ENCODE measurements at places on chromosomes 13 and 19.

- DNase-seq = no peak
Observed at GRCh38 chr19:42480335-42481095, 37.8 kb upstream of the CXCL17 start.

DNA sequence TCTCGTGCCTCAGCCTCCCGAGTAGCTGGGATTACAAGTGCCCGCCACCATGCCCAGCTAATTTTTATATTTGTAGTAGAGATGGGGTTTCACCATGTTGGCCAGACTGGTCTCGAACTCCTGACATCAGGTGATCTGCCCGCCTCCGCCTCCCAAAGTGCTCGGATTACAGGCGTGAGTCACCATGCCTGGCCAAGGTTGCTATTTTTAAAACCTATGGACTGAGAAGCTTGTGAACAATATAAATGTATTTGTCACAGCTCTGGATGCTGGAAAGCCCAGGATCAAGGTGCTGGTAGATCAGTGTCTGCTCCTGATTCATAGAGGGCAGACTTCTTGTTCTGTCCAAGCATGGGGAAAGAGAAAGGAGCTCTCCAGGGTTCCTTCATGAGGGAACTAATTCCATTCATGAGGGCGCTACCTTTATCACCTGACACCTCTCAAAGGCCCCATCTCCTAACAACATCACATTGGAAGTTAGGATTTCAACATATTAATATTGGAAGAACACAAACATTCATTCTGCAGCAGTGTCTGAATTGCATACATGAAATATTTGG lies 16.1 kb downstream of the CARD8 start:
- DNase-seq = no peak

- DNase-seq = no peak
Observed at GRCh38 chr19:34448191-34448590, 20.0 kb downstream of the UBA2 start.

DNA sequence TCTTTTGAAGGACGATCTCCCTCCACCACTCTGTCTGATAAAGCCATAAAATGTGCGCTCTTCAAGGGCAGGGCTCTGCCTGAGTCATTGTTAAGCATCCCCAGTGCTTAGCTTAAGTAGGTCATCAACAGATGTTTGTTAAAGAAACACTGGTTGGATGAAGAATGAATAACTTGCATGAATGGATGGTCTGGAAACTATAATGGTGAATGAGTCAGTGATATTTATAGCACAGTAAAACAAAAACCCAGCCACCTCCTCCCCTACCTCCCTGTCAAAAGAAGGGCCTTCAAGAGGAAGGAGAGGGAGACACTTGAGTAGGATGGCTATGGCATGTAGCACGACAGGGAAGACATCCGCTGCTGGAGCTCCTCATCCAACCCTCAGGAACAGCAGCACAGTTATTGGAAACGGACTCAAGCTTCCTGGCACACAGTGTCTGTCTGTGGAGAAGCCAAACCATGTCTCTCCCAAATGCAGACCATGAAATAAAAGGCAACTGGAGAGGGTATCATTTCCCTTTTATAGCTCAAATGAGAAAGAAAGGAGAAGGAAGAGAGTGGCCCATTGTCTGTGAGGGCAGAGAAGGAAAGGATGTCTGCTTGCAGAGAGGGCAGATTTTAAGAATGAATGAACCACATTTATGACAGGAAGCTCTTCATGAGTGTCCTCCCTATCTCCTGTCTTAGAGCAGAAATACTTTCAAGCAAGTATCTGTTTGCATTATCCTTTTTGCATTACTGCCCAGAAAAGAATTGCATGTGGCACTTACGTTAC lies 183.5 kb upstream of the UBL3 start:
- no peak for DNase-seq

DNA sequence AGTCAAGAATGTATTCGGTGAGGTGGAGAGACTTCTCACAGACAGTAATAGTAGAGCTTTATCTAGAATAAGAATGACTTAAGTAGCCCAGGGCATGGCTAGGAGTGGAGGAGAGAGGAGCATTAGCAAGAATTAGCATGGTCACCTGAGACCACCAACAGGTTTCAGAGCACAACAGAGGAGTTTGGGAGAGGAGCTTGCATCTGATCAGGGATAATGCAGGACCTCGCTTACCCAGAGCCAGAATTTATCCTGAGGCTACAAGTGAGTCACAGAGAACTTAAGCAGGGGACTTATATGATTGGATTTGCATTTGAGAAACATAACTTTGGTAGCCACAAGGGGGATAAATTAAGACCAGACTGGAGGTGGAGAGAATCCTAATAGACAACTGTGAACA lies 102.1 kb upstream of the FNDC3A start:
- no peak for DNase-seq

- DNase-seq = no peak
Observed at GRCh38 chr13:90641884-90642283, 705.6 kb upstream of the MIR17HG start.

GRCh38 chr19:29325241-29325975 lies 112.5 kb upstream of the UQCRFS1 start:
- peak; percentile 91 for DNase-seq

DNA sequence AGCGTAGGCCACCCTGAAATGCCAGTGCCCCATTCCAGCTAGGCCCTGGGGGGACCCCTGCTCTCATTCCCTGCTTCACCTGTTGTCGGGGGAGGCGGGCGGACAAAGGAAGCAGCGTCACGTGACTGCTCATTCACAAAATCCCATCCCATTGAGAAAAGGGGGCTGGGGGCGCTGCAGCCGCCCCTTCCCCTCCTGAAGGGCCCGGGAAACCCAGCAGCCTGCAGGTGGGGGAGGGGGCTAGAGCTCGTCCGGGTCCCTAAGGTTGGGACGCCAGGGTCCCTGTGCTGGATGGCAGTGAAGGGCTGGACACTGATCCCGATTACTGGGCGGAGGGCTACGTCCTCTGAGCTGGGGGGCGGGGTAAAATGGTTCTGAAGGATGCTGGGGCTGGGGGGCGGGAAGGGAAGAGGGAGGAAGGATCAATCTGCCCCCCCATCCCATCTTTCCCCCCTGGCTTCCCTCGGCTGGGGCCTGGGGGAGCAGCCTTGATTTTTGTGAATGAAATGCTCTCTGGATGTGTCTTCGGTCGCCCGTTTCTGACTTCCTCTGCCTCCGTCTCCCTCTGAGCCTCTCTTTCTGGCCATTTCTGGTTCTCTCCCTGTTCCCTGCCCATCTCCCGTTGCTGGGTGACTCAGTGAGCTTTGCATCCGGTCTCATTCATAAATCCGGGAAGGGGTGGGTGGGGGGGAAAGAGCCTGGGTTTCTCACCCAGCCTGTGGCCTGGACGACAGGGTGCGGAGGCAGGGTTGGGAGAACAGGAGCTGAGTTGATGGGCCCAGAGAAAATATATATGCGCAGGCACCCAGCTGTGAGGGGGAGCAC lies 816 bp downstream of the SPRED3 start:
- no peak for DNase-seq

DNA sequence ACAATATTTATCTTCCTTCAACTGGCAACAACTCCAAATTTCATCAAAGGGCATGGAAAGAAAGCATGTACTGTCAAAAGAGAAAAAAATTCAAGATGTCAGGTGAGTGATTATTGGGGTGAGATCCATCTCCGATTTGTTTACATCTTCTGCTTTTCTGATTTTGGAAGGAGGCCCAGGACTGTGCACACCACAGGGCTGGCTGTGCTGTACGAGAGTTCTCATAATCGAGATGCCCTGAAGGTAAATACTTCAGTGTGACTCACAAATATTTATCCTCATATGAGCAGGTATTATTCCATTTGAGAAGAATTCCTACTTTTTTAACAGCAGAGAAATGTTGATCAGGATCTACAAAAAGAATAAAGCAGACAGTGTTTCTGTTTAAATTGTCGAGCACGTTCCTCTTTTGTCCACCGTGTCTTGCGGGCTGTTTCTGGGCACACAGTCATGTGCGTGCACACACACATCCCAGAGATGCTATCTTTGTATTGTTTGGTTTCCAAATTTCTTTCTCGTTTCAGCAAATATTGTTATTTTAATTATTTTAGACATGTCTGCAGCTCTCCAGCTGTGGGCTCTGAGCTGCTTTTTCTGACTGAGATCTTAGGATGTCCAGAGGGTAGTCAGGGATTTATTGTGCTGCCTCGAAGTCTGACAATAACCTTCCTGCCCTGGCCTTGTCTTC lies 103.8 kb downstream of the KL start:
- no peak for DNase-seq

DNA sequence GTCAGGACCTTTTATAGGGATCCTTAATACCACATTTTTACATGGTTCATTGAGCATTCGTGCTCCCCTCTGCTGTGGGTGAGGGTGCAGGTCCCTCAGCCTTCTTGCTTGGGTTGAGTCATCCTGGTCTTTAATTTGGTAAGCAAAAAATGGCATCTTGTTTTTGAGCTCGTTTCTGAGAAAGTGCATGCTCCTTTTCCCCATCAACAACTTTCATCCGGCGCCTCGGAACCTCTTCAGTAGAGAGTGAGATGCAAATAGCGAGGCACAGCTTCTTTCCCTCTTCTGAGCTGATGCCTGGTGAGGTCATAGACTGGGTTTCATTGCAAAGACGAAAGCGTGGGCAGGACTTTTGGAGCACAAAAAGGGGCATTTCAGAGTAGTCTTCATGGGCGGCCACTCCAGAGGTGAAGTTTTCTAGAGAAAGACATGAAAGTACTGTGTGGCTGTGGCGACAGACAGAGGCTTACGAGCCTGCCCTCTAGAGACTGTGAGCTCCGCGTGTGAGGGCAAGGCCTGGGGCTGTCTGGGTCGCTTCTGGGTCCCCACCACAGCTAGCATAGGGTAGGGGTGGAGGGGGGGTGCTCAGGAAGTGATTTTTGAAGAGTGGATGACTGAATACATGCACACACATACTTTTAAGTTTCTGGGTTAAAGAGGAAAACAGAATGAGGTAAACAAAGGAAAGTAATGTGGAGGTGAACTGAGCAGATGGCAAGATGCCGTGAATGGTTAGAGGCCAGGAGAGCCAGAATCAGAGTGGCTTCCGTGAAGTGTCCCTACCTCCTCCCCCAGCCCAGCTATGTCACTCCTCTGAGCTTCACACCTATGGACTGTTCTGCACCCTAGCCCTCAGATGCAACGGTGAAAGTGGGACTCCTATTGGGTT lies 44.3 kb downstream of the BBC3 start:
- DNase-seq = no peak

DNA sequence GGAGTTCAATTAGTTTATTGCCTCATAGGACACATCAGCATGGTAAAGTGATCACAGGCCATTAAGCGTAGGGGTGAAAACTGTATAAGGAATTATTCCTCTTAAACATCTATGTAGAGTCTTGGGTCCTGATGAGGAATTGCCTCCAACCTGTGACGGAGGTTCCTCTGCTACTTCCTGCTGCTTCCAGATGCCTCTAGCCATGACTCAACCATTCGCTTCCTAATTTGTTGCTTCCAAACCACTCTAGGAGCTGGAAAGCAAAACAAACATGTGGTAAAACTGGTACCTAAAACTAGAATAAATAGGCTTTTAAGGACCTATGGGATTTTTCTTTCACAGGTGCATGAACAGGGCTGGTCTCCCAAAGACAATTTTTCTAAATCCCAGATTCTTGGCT lies 253.8 kb downstream of the KLF12 start:
- DNase-seq = no peak

- DNase-seq = no peak
Observed at GRCh38 chr13:46850214-46850613, 46.6 kb downstream of the HTR2A start.

DNA sequence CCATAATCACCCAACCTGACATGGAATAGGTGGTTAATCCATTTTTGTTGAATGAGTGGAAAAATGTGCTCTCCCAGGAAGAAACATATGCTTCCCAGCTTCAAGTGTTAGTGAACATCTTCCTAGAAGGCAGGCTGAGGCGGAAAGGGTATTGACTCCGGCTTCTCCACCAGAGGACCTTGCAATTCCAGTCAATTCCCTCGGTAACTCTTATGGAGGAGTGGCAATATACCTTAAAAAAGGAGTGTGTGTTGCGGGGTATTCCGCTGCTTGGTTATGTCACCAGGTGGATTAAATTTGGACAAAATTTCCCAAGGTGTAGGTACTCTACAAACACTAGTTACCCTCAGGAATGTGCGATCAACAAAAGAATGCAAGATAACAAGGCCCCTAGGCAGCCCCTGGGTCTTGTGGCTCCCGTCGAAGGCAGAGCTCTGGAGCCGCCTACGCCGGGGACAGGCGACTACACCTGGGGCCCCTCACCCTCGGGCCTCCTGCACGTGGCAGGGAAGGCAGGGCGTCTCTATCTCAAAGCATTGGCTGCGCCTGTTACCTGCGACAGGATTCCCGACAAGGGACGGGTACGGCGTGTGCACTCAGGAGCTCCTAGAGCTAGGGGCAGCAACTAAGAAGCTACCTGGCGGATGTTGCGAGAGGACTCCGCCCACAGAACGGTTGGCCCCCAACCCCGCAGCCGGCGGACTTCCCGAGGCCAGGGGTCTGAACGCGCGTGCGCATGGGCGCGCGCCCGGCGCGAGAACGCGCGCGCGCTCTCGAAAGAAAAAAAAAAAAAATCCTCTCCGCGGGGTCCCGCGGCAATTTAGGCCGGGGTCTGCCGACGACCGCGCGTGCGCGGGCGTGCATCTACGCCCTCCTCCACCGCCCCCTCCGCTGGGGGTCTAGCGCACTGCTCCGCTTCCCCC lies at the start of gene WDR87:
TSS of gene WDR87 (minus strand) at position 649 of the 923 bp plus-strand sequence. CDS start 8,355 bp downstream, outside the sequence.
- no peak for DNase-seq

DNA sequence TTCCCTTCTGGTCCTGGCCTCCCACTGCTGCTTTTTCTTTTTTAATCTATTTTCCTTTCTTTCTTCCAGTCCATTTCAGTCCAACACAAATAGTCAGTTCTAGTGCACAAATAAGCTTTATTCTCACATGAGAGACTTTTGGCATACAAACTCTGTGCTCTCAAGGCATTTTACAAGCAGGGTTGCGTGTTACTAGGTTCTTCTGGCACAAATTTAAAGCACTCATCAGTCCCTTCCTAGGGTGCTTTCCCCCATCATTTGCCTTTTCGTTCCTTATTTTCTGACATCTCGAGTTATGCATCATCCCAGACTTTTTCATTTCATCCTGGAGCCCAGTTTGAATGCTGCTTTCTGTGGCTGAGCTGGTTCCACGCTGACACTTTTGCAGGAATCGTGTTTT lies 29.8 kb upstream of the IL17D start:
- no peak for DNase-seq

GRCh38 chr13:107847406-107847805 lies 367.9 kb downstream of the LIG4 start:
- no peak for DNase-seq

DNA sequence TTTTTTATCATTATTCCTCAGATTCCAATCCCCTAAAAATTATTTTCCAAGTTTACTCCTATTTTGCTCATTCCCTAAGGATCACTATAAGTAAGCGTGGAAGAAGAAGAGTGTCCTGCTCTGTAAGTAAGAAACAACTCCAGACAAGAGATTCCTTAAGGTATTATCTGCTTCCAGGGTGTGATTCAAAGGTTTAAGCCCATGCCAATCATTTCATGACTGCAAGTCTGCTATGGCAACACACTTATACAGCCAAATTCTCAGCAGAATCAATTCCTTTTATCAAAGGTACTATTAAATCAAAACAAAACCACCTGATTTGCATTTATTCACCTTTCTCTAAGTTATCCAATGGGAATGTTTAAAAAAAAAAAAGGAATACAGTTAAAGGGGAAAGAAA lies 43.7 kb downstream of the FOXO1 start:
- DNase-seq = no peak

- no peak for DNase-seq
Observed at GRCh38 chr13:53743906-53744305, 715.3 kb downstream of the OLFM4 start.

- no peak for DNase-seq
Observed at GRCh38 chr13:79681069-79681468, 200.1 kb downstream of the NDFIP2 start.

All from vagina (tissue), 2 donors.